ENCODE measurements at places on chromosomes 16 and 17.

DNA sequence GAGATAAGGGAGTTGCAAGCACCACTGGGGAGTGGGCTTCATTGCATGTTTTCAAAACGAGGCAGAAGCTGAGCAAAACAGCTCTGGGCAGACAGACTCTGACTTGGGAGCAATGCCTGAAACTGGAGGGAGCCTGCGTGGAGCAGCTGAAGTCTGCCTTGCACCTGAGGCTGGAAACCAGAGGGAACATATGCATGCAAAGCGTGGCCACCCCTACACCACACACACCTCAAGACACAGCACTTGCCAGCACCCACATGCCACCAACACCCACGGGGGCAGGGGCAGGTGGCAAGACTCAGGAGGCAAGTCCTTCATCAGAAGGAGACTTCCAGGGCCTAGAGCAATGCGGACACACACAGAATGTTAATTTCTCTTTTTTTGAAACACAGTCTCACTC is 45.8 kb downstream of the COTL1 start:
- DNase-seq, result no peak

- DNase-seq, result no peak
Observed at GRCh38 chr16:75042426-75043174, 43.8 kb downstream of the ZNRF1 start.

DNA sequence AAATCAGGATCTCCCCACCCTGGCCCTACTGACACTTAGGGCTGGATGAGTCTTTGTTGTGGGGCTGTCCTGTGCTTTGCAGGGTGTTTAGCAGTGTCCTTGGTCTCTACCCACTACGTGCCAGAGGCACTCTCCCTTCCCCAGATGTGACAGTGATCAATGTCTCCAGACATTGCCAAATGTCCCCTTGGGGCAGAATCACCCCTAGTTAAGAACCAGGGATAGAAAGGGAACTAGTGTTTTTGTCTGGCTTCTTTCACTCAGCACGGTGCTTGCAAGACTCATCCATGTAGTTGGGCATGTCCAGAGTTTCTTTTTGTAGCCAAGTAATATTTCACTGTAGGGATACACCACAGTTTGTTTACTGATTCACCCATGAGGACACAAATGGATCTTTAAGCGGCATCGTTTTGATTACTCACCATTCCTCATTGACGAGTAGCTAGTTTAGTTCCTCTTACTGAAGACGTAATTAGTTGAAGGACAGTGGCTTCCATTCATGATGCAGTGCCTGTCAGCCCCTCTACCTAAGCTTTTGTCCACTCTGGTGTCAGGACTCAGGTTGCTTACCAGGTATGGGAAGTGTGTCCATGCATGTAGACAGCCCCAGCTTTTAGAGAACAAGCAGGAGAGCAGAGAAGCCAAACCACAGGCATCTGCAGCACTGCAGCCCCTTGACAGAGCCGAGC is 26.0 kb upstream of the ITGB4 start:
- DNase-seq, result no peak

- DNase-seq, result no peak
Observed at GRCh38 chr17:77376795-77377709, 236.3 kb downstream of the SEC14L1 start.

DNA sequence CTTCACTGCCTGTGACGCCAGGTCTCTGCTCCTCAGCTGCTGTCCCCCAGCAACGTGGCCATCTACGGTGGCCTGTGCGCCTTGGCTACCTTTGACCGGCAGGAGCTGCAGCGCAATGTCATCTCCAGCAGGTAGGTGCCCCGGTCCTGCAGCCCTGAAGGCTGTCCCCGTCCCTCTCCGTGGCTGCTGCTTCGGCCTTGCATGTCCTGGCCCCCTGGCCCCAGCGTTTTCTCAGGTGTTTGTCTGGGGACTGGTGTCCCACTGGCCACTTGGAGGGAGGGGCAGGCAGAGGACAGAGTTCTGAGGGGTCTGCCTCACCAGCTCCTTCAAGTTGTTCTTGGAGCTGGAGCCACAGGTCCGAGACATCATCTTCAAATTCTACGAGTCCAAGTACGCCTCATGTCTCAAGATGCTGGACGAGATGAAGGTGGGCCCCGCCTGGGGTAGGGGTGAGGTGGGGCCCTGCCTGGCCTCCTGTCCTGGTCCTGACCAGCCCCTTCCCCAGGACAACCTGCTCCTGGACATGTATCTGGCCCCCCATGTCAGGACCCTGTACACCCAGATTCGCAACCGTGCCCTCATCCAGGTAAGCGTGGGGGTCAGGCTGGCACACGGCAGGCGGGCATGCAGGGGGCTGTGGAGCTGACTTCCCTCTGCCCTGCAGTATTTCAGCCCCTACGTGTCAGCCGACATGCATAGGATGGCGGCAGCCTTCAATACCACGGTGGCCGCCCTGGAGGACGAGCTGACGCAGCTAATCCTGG is 4.4 kb downstream of the GPS1 start:
- no peak for DNase-seq

- DNase-seq, result no peak
Observed at GRCh38 chr16:58415003-58415402, 22.7 kb downstream of the GINS3 start.

GRCh38 chr17:61720016-61720795 is 129.2 kb upstream of the NACA2 start:
- DNase-seq, result no peak

- DNase-seq, result no peak
Observed at GRCh38 chr17:77609553-77610517, 348.7 kb upstream of the TNRC6C start.

DNA sequence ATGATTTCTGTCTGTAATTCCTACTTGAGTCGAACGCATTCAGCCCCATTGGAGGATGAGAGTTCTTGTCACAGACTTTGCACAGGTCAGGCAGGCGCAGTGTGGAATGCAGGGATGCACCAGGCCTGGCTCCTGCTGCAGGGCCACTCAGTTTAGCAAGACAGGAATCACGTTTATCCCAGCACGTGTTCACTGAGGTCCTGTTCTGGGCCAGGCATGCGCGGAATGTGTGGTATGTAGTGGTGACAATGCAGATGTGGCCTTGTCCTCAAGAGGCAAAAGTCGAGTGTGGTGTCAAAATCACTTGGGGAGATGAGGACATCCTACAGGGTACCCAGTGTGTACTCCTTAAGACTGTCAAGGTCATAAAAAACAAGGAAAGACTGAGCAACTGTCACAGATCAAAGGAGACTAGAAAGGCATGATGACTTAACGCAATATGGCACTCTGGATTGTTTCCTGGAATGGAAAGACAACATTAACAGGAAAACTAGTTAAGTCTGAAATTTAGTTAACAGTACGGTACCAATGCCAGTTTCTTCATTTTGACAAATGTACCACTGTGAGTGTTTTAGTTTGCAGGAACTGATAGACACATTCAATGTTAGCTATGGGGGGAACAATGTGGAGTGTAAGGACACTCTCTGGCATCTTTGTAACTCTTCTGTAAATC is 121.5 kb upstream of the ADAMTS18 start:
- DNase-seq, result no peak

- peak; percentile 15 for DNase-seq
Observed at GRCh38 chr16:82456683-82457082, 170.1 kb upstream of the CDH13 start.

- peak; percentile 61 for DNase-seq
Observed at GRCh38 chr17:80005360-80006338, 30.0 kb downstream of the TBC1D16 start.

- DNase-seq, result no peak
Observed at GRCh38 chr17:10042589-10043244, 137.6 kb upstream of the RCVRN start.

GRCh38 chr16:53048139-53048915 is 4.4 kb downstream of the CHD9NB start:
- no peak for DNase-seq

DNA sequence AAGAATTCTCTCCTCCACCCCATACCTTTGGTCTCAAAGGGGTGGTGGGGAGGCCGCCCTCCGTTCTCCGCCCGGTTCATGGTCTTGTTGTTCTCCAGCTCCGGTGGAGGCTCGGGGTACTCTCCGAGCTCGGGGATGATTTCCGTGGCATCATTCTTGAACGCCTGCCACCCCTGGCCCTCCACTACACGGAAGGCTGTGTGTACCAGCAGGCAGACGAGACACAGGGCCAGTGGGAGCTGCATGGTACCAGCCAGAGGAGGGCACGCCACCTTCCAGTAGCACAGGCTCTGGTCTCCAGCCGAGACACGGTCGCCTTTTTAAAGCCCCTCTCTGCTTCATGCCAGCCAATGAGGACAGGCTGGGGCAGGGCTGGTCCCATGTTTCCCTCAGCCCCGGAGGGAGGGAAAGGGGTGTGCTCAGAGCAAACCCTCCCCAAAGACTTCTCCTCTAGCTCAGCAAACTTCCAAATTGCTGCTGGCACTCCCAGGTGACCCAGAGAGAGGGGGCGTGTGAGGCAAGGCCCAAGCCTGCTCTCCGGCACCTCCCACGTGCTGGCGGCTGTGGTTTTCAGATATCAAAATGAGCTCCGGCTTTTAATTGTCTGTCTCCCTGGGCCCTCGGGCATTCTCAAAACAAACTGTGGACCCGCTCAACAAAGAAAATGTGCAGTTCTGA is at the start of gene SOST:
Gene SOST, minus strand, starts transcription at position 295 of the 678 bp plus-strand sequence. Its CDS starts 50 bp downstream, at position 245.
- DNase-seq, result no peak

GRCh38 chr17:35376245-35376644 is 2.8 kb upstream of the SLFN11 start:
- no peak for DNase-seq

DNA sequence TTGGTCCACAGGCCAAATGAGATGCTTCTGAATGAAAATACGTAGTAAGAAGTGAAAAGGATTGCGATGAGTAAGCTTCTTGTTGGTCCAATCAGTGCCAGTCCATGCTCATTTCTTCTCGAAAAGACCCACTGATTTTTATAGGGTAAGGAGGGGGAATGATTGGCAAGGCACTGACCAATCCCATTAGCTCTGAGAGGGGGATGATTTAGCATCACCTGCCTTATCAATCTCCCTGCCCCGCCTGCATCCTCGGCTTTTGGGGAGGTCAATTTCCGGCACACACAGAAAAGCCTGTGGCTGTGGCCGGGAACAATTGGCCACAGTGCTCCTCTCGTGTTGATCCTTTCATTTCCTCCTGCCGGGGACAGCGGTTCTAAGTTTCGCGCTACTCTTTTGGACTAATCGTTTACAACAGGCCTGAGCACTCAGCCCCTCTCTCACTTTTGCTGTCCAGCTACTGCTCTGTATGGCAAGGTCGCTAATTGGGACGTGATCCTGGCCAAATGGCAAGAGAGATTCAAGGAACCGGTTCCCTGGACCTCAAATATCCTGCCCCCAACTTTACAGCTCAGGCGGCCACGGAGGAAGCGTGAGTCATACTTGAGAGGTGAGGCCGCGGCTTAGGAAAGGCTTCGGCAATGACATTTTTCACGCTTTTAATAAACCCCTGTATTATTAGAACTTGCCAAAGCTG is 43.1 kb downstream of the TBX4 start:
- DNase-seq, result no peak

GRCh38 chr17:32311028-32311536 is 30.9 kb downstream of the C17orf75 start:
- DNase-seq, result no peak

DNA sequence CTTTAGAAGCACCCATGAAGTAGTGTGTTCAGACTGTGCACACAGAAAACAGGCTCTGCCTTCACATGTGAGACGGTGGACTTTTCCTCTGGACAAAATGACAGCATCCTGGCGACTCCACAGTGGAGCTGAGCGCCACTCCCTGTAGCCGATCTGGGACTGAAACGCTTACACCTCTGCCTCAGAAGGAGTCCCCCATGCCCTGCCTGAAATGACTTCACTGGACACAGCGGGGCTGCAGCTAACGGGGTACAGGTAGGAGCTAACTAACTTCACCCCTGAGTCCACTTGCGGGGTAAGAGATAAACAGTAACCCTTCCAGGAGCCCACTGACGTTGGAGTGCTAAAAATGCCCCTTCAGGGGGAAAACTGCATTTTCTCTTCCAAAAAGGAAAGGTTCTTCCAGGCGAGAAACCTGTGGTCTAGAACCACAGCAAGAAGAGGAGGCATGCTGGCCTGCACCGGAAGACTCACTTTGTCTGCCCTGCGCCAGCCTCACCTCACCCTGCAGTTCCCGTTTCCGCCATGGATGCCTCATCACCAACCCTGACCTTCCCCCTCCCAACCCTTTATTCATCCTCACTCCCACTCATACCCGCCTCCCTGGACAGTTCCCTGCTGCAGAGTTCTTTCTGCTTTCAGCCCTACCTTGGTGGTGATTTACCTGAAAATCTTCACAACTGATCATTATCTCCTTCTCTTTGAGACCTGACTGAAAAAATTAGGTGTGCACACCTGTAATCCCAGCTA is 19.4 kb upstream of the ENDOV start:
- DNase-seq, result no peak

GRCh38 chr16:47198180-47198575 is 54.4 kb upstream of the NETO2 start:
- no peak for DNase-seq

- no peak for DNase-seq
Observed at GRCh38 chr17:78879635-78880186, 23.3 kb downstream of the CEP295NL start.

Data from NCI-H146 (cell line).